Cortex of kidney (tissue), 1 donor: ENCODE measurements at places on chromosomes 3 and 15.

DNA sequence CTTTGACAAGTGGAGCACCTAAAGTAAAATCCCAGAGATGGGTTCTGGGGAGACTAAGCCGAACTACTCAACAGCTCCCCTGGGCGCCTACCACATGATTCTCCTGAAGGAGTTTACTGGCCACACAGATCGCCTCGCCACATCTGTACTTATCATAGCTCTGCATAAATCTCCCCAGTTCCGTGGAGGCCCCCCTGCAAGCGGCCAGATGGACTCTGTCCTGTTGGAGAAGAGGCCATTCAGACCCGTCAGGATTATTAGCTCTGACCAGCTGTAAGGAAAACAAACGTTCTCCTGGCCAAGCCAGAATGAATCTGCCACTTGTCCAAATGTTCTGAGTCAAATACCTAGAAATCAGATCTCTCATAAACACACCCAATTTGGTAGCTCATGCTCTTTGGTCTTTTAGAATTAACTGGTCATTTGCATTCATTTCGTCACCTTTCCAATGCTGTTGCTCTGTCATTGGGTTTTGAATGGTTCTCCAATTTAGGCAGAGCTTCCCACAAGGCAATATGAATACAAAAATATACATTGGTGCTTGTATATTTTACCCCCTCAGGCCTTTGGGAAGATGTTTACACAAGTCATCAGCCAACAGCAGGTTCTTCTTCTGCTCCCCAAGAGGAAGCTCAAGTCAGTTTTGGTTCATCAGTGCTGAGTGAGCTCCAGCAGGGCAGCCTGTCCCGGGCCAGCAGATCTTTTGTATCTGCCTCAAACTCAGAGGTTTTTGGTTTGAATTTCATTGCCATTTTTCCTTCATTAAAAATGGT lies 124.5 kb downstream of the THSD4 start:
- DNase-seq = no peak

DNA sequence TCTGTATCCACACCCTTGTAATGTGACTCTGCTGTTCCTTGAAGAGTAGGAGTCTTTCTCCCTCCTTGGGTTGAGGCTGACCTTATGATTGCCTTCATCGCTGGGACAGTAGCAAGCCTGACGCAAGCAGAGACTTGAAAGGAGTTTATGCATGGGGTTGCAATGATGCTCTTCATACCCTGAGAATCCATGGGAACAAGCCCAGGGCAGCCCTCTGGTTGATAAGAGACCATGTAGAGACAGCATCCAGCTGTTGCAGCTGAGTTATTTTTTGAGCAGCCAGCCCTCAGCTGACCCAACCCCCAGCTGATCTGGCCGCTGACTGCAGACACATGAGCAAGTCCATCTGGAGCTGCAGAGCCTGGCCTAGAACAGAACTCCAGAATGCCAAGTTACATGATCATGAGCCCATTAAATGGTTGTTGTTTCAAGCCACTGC lies 60.6 kb upstream of the ARNT2 start:
- DNase-seq = no peak

GRCh38 chr3:39299279-39299678 lies 19.4 kb upstream of the CX3CR1 start:
- no peak for DNase-seq

- no peak for DNase-seq
These were observed 113.3 kb downstream of the MAGI1 start for GRCh38 chr3:65925254-65925954.

GRCh38 chr15:101354891-101355623 lies 60.0 kb upstream of the SNRPA1 start:
- no peak for DNase-seq

DNA sequence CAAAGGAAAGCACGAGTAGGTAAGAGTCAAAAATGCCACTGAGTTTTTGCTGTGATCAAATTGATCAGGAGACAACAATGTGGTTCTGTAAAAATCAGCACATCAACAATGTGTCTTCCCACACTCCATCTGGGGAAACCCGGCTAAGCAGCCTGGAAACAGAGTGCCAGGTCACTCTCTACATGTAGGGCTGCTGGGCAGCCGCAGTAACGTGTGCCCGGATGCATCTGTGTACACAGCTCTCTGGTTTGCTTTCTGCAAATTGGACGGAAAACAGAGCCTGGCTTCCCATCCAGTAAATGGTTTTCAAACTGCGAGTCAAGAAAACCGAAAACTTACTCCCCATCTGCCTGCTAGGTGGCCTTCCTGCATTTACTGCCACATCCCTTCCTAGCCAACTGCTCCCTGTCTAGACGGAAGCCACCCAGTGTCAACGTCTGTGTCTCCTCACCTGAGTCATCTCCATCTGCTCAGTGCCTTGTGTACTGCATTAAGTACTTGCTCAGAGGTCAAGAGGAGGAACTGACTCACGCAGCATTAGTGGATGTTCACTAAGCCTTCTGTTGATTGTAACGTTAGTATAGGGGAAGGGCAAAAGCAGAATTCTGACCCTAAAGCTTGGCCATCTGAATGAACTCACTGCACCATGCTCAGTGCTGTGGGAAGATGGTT lies 124.1 kb downstream of the TJP1 start:
- no peak for DNase-seq

DNA sequence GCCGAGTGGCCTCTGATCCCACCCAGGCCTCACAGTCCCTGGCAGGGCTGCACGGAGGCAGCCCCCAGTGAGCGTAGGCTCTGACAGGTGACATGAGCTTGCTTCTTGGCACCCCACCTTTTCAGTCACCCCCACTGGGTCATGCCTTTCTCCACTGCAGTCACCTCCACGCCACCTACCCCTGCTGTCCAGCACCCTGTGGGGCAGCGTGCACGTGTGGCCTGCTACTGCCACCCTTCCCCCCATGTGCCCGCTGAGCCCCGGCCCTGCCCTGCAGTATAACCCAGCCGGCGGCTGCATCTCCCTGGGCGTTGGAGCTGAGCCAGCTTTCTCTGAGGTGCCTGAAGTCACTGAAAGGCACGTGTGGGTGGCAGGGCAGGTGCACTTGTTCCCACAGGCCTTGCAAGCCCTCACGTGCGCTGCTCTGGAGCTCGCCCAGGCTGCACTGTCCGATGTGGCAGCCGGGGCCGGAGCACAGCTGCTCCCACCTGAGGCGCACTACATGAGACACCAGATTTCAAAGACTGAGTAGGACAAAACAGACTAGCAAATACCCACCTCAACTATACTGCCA lies 65.6 kb downstream of the NIPA2 start:
- DNase-seq = no peak

GRCh38 chr3:29373131-29373680 lies 92.3 kb downstream of the RBMS3 start:
- no peak for DNase-seq
